Esophagus squamous epithelium (tissue), 5 donors: ENCODE measurements at places on chromosomes 4 and X.

DNA sequence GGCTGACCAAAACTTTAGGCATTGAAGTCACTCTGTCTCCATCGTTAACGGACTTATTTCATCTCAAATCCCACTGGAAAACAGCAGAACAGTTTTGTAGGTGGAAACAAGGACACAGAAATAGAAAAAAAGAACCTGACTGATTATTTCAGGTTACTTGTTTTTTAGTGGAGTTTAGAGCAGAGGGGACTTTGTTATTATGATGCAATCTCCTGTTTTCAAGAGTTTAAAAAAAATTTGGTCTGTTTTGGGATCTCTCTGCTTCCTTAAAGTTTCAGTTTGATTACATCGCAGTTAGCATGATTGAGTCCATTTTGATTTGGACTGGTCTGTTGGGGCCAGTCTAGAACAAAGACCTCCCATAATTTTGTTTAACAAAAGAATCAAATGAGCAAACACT, 13.6 kb downstream of the PROM1 start:
- H3K4me1 ChIP-seq: no peaks in the 10 kb centered on the region
- no peak overlapping the region for H3K4me3 ChIP-seq
- no peak for DNase-seq
- H3K27ac ChIP-seq: no peak overlapping the region
- no peaks in the 10 kb centered on the region for H3K36me3 ChIP-seq

DNA sequence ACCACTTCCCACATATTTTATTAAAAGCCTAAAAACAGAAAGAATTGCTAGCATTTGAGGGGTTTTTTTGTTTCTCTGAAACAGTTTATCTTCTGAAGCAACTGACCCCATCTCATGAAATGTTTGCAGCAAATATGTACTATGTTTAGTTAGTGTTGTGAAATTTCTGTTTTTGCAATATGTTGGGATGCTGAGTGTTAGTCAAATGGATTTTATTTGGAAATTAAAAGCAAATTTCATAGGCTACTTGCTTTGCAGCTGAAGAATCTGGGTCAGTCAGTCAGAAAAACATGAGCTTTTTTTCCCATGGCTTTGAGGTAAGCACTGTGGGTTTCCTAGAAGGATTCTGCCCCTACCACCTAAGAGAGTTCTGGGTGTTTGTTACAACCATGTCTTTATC, 184.9 kb upstream of the DKK2 start:
- no peaks in the 10 kb centered on the region for H3K27me3 ChIP-seq
- no peak for DNase-seq
- no peak overlapping the region for H3K27ac ChIP-seq
- H3K4me1 ChIP-seq: no peaks in the 10 kb centered on the region
- no peak overlapping the region for H3K4me3 ChIP-seq
- no peaks in the 10 kb centered on the region for H3K36me3 ChIP-seq

GRCh38 chr4:89295415-89295927, 12.1 kb downstream of the GPRIN3 start:
- H3K27me3 ChIP-seq: no peaks in the 10 kb centered on the region
- H3K36me3 ChIP-seq: no peaks in the 10 kb centered on the region
- no peak overlapping the region for H3K4me3 ChIP-seq

DNA sequence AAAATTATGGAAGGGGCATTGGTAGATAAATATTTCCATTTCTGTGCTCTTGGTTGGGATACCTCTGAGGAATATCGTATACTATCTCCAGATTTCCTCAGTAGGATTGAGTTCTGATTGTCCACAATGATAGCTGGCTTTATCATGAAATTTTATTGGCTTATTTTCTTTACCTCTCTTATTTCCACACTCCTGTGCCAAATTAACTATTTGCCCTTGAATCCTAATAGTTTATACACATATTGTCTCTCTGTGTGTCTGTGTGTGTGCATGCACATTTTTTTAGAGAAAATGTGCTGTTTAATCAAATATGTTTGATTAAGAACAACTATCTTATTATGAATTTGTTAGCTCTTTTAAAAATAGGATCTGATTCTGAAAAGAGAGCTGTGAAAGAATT, 271.6 kb downstream of the DTHD1 start:
- H3K27me3 ChIP-seq: no peaks in the 10 kb centered on the region
- no peak for DNase-seq
- no peak overlapping the region for H3K4me3 ChIP-seq
- H3K4me1 ChIP-seq: peaks cover 3% of the 10 kb centered on the region

DNA sequence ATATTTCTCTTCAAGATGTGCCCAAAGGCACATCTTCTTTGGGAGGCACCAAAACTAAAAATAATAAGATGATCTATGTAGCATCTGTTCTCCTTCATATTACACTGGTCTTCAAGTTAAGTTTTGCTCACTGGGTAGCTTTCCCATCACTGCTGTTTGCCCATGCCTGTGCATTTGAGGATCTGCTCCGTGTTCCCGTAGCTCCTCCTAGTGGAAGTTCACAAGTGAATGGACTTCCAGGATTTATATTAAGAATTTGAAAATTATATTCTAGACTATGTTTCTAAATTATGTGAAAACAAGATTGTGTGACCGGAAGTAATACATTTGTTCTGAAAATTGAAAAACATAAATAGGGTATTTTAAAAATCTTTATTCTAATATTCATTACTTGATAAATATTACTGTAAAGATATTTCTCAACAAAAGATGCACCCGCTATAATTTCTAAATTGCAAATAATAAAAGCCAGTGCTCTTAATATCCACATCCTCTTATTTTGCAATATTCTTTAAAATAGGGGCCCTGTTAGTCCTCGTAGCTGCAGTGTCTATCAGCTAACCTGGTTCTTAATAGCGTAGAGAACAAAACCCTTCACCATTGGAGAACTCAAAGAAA, 147.7 kb downstream of the RBM46 start:
- H3K27ac ChIP-seq: no peak overlapping the region
- H3K4me3 ChIP-seq: no peak overlapping the region
- no peaks in the 10 kb centered on the region for H3K4me1 ChIP-seq

- H3K27me3 ChIP-seq: no peaks in the 10 kb centered on the region
- peak overlapping the region; percentile 94 for H3K27ac ChIP-seq
- H3K4me3 ChIP-seq: peak overlapping the region; percentile 85
- DNase-seq: no peak
- H3K36me3 ChIP-seq: no peaks in the 10 kb centered on the region
These were observed 465 bp downstream of the EMD start for GRCh38 chrX:154379569-154379951.

DNA sequence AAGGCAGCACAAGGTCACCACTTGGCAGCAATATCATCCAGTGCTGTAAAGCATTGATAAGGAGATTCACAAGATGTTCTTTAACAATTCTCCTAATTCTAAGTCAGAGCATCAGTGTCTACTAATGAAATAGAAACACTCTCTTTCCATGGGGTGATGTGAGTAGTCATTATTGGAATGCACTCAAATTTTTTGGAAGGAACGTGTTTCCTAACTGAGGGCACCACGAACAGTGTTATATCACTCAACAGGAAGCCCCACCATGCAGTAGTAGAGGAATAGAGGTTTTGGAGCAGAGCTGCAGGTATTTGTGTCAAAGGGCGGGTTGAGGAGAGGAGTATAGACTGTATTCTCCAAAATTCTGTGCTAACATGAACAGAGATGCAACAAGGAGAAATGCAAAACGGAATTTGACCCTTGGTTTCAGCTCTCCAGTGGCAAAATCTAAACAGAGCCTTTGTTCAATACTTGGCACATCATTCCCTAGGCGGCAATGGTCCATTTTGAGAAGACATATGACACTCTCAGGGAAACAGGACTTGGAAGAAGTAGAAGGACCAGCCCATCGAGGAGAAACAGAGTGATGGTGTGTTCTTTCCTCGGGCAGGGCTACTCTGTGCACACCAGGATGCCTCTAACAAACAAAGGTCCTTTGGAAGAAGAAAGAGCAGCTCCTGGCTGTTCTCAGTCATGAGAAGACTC, 98.9 kb downstream of the CPEB2 start:
- H3K36me3 ChIP-seq: no peaks in the 10 kb centered on the region
- H3K27me3 ChIP-seq: no peaks in the 10 kb centered on the region
- no peak overlapping the region for H3K27ac ChIP-seq
- DNase-seq: no peak
- H3K4me1 ChIP-seq: no peaks in the 10 kb centered on the region

GRCh38 chrX:110359273-110359672, 625 bp downstream of the RTL9 start:
- H3K36me3 ChIP-seq: no peaks in the 10 kb centered on the region
- no peak for DNase-seq
- no peak overlapping the region for H3K4me3 ChIP-seq
- H3K4me1 ChIP-seq: no peaks in the 10 kb centered on the region

DNA sequence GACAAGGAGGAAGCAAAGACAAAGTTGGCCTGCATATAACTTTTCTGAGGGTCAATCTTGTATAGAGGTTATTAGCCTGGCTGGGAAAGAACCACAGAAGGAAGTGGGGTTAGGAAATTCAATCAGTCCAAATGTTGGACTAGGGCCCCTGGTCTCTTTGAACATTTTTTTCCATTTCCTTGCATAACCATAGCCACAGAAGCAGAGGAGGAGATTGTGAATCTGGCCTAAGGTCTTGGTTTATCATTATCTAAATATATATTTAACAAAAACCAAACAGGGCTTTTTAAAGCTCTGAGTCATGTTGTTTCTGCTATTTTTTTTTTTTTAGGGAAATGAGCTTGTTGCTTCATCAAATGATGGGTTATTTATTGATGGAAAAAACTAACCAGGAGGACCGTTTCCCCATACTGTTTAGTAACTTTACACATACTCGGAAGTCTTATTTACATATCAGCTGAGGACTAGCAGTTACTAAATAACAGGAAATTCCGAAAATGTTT, 97.7 kb upstream of the ACSL4 start:
- DNase-seq: no peak
- no peaks in the 10 kb centered on the region for H3K27me3 ChIP-seq
- no peak overlapping the region for H3K4me3 ChIP-seq
- H3K36me3 ChIP-seq: no peaks in the 10 kb centered on the region

- peak overlapping the region; percentile 68 for H3K27ac ChIP-seq
- H3K4me3 ChIP-seq: no peak overlapping the region
- no peaks in the 10 kb centered on the region for H3K36me3 ChIP-seq
- H3K27me3 ChIP-seq: no peaks in the 10 kb centered on the region
These were observed 1300.9 kb upstream of the DIAPH2 start for GRCh38 chrX:95383778-95384177.

DNA sequence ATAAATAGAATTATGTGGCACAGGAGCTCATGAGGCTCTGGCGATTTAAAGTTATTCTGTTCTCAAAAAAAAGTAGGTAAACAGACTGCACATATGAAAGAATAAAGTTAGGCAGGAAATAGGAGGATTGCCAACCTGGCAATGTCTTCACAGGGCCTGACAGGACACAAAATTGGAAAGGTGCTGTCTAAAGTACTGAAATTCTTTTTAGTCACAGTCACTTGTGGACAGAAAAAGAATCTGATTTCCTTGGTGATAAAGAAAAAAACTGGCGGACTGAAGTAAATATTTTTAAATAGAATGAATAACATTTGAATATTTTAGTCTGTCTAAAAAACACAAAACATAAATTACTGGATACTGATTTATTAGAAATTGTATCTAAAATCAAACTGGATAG, 124.4 kb downstream of the VEGFC start:
- H3K27ac ChIP-seq: no peak overlapping the region
- DNase-seq: no peak
- H3K4me1 ChIP-seq: no peaks in the 10 kb centered on the region
- no peaks in the 10 kb centered on the region for H3K36me3 ChIP-seq
- H3K4me3 ChIP-seq: no peak overlapping the region

DNA sequence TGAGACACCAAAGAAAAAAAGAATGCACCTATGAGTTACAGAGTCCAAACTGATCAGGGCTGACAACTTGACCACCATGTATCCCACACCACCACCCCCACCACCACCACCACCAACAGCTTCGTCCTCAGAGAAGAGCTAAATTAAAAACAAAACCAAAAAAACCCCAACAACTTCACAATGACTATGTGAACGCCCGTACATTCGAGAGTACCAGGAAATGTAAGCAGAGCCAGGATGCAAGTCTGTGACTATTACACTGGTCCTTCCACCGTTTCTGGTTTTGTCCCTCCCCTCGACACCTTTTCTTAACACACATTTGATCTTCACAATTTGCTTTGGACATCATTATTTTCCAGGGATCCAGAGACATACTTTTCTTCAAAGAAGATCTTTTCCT, 51.0 kb downstream of the WFS1 start:
- H3K4me1 ChIP-seq: no peaks in the 10 kb centered on the region
- H3K27ac ChIP-seq: no peak overlapping the region
- H3K27me3 ChIP-seq: no peaks in the 10 kb centered on the region
- no peak for DNase-seq

- H3K27me3 ChIP-seq: peaks cover 3% of the 10 kb centered on the region
- H3K27ac ChIP-seq: no peak overlapping the region
- H3K36me3 ChIP-seq: no peaks in the 10 kb centered on the region
- H3K4me1 ChIP-seq: no peaks in the 10 kb centered on the region
These were observed 21.9 kb upstream of the ZNF81 start for GRCh38 chrX:47814851-47815250.

- H3K36me3 ChIP-seq: no peaks in the 10 kb centered on the region
- no peak overlapping the region for H3K27ac ChIP-seq
- no peaks in the 10 kb centered on the region for H3K27me3 ChIP-seq
- no peak overlapping the region for H3K4me3 ChIP-seq
- peaks cover 20% of the 10 kb centered on the region for H3K4me1 ChIP-seq
These were observed 20.5 kb upstream of the HOPX start for GRCh38 chr4:56701644-56702043.

DNA sequence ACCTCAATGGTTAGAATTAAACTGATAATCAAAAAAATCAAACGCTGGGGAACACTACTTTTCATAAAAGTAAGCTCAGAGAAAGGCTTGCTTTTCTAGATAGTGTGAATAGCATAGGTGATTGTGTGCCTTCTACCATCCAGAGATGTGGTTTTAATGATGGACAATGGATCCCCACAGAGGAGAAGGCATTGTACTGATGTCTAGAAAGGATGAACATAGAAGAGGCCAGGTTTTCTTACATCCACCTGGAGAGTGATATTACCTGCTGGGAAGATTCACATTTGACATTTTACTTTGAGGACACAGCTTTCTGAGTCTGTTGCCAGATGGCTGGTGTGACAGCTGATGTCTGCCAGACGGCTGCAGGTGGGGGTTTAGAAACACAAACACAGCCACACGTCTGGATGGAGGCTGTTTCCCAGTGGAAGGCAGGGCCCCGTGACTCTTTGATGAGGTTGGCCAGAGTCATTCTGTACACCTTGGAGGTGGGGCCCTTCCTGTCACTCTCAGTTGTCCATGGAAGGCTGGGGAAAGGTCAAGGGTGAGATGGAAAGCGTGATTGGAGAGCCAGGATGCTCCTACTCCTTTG, 114.4 kb downstream of the PSAPL1 start:
- no peaks in the 10 kb centered on the region for H3K36me3 ChIP-seq
- H3K27me3 ChIP-seq: no peaks in the 10 kb centered on the region
- H3K4me3 ChIP-seq: no peak overlapping the region
- no peaks in the 10 kb centered on the region for H3K4me1 ChIP-seq
- H3K27ac ChIP-seq: no peak overlapping the region
- no peak for DNase-seq

DNA sequence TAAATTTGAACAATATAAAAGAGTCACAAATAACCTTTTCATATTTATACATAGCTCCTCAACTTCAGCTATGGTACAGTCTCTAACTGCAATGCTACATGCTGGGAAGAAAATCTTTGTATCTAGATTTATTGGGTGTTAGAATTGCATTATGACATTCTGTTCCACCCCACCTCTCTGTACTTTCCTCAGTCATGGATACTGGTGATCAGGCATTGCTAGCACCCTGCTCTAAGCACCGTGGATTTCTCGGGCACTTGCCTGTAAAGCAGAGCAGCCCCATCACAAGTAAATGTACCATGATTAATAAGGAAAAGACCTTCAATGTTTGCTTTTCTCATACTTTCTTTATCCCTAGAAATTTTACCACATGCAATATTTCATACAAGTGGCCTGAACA, 1028.9 kb upstream of the INTU start:
- no peak for DNase-seq
- H3K4me3 ChIP-seq: no peak overlapping the region
- no peaks in the 10 kb centered on the region for H3K4me1 ChIP-seq
